NCI-H1436 treated with DMSO at 0.1 percent for 48 hours (cell line): ENCODE measurements at places on chromosomes 16 and 17.

GRCh38 chr17:34616148-34616547 is 36.8 kb downstream of the TMEM132E start:
- DNase-seq = peak; percentile 76

DNA sequence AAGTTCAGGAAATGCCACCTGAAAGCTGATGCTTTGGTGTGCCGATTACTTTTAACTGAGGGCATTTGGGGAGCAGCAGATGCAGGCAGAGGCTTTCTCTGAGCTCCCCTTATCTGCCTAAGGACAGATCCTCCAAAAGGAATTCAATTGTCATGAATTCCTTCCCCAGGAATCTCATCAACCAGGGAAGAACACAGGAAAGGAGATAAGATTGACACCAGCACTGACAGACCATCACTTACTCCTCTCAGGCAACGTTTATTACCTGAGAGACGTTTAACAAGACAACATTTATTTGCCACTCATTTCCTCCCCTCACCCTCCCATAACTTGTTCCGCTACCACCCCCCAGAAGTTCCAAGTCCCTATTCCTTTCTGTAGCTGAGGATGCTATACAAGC is 17.6 kb upstream of the CDRT4 start:
- DNase-seq = no peak

GRCh38 chr16:84511180-84511800 is 6.8 kb upstream of the MEAK7 start:
- peak; percentile 71 for DNase-seq

GRCh38 chr16:27759301-27759871 is 209.4 kb downstream of the KATNIP start:
- no peak for DNase-seq

DNA sequence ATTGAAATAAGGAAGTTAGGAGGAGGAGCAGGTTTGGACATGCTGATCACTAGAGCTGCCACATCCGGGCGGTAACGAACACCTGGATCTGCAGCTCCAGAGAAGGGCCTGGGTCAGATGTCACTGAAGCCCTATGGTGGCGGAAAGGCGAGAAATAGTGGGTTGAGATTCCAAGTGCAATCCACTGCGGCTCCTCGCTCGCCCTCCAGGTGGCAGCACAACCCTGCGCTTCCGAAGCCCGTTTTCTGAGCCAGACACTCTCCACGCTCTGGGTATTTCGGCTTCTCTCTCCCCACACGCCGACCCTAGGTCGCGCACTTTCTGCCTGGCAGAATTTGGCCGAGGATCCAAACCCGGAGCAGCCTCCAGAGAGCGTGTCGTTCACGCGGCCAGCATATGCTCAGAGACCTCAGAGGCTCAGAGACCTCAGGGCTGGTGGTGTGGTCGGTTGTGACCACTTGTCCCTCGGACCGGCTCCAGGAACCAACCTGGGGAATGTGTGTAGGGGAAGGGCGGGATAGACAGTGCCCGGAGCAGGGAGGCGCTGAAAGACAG is 922 bp upstream of the SLC2A4 start:
- DNase-seq = peak; percentile 41

DNA sequence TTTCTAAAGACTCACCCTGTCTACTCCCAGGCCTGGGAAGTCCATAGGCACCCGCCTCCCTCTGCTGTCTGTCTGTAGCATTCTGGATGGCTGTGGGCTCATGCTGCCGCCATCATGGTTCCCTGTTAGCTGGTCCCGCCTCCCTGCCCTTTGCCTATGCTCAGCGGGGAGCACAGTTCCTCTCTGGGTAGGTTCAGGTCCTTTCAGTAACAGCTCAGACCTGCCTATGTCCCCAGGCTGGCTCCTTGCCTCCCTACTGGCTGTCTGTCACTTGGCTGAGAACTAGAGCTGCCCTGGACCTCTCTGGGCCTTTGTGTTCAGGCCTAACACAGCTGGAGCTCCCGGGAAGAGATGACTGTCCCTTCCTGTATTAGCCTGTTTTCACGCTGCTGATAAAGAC is 317.9 kb downstream of the SNX29 start:
- DNase-seq = no peak

GRCh38 chr16:1282324-1282973 is 26.6 kb downstream of the TPSD1 start:
- DNase-seq = no peak

GRCh38 chr17:40283662-40284061 is 4.0 kb upstream of the CDC6 start:
- no peak for DNase-seq
